ENCODE measurements at places on chromosomes 4 and X.

DNA sequence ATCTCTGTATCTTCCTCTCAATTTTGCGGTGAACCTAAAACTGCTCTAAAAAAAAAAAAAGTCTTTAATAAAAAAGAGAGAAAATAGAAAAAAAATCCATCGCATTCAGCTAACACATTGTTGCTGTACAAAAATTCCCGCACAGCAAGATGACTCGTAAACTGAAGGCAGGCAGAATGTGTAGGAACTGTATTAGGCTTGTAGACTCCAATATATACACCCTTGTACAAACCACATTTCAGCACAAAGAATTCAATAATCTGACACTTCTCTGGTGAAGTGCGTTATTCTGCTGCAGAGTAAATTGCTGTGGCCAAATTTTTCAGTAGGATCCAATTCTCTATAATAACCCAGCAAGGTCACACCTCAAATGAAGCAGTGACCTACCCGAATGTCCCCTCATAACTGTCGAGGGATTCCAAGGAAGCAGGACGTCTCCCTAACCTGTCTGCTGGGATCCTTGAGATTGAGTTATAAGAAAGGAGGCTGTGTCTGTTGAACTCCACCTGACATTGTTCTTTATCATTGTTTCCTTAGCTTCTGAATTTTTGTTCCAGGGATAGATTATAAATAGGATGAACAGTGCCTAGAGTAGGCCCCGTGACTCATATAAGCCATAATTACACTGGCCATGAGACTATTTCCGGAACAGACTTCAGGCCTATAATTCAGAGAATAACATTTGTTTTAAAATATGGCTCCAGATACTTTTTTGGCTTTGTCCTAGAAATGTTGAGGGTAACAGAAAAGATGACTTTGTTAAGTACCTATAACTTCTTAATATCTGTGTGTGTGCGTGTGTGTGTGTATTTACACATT is 348.3 kb downstream of the PCDH7 start:
- DNase-seq: no peak

DNA sequence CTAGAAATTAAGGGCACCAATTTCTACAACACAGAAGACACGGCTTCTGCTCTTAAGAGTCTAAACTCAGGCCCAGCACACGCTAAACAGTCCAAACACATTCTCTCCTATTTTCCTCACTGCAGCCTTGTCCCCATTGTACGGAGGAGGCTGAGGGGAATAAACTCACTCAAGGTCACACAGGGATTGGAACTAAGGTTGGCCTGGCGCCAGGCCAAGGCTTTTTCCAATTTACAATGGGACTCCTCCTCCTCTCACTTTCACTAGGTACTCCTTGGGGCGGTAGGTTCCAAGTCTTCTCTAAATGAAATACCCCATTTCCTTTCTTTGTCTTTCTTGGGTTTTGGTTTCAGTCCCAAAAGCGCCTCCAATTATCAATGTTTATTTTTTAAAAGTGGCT is 48.7 kb upstream of the CRMP1 start:
- no peak for DNase-seq

DNA sequence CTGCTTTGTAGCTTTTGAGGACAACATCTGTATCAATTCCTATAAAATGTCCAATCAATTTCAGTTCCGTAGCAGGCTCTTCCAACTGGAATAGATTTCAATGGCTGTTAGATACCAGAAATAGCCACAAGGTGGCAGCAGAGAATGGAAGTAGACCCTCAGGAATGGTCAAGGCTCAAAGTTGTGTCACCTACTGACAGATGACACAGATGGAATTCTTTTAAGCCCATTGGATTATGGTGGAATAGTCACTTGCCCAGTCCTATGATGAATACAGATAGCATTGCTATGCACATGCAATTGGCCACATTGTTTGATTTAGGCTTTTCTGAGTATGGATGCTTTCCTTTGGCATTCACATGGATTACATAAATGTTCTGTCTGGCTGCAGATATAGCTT is 130.4 kb upstream of the RADX start:
- DNase-seq: peak; percentile 40

GRCh38 chr4:6468376-6468775 is 4.0 kb downstream of the PPP2R2C start:
- DNase-seq: no peak

DNA sequence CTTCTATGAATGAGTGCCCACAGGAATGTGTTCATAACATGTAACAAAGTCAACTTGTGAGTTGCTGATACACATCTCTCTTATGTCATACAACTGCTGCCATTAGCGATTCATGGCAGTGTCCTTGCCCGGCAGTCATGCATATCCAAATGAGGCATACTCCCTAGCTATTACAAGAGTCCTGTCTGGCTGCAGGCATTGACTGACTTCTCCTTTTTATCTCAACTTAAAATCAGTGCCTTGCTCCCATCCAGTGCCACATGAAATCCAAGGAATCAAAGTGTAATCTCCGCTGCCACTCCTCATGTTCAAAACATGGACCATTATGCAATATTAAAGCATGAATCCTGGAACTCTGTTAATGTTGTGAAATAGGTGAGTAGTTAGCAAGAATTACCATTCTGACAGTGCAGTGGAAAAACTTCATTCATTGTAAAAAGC is 348.9 kb upstream of the FTHL17 start:
- DNase-seq: no peak

DNA sequence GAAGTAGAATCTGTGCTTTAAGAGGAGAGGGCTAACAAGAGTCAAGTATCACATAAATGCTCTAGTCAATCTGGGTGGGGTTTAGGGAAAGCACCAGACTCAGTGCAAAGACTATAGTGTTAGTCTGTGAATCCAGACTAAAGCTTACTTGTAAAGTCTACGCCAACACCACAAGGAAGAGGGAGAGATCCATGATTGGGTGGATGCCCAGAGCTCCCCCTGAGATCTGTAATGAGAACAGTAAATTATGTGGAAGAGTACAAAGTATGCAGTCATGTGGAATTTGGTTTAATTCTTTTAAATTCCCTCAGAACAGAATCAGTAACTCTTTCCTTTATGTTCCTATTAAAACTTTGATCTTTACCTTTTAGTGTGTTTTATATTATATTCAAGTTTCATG is 354.7 kb upstream of the SPANXN4 start:
- DNase-seq: no peak

DNA sequence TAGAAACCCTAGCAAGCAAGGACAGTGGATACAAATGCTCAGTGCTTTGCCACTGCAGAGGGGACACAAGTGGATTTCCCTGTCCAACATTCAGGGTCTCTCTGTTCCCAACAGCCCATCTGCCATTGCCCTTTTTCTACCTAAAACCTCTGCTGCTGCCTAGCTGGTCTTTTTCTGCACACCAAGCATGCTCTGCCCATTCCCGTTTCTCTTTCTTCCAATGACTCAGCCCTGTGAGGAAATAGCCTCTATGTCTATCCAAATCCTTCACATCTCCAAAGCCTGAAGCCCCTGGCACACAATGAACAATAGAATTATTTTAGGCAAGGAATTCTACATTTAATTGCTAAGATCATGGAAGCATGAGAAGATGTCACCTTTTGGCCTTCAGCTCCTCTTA is 5.7 kb upstream of the AMELX start:
- DNase-seq: no peak

DNA sequence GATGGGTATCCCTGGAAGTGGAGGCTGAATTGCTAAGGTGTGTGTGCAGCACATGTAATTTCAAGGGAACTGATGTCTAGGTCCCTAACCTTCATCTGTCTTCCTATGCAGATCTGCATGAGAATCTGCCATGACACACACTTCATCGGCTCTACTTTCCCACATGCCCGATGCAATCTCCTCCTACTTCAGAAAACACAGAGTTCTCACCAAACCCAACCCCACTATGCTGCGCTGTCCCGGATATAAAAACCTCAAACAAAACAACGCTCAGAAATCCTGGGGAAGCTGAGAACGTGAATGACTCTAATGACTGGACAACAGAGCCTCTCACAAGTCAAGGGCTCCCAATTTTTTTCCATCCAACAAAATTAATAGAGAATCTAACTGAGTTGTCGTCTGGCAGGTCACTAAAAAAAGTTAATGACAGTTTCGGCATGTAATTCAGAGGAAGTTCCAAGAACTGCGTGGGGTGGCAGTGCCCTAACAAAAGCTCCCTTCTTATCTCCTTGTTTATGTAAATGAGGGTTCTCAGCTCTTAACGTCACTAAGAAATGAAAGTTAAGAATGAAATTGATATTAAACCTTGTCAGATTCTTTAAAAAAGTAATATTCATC is 39.0 kb downstream of the STX18 start:
- peak; percentile 20 for DNase-seq

GRCh38 chr4:73451404-73451803 is 15.4 kb downstream of the AFP start:
- no peak for DNase-seq

DNA sequence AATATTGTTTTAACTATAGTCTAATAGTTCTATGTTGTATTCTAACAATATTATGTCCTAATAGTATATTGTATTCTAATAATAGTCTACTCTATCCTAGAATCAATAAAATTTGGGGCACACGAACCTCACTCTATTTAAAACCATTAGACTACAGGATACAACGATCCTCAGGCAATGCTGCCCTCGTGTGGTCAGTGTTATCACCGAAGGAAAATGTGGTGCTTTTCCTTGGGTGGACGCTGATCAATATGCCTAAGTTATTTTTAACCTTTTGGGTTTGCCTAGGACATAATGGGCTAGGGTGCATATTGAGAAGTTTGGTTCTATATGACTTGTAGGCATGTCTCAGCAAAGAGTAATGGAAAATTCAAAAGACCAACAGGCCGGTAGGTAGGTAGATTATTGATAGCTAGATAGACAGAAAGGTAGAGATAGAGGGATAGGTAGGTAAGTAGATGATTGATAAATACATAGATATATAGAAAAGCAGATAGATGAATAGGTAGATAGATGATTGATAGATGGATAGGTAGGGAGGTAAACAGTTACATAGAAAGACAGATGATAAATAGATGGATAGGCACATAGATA is 75.1 kb downstream of the PRKX start:
- DNase-seq: peak; percentile 18

DNA sequence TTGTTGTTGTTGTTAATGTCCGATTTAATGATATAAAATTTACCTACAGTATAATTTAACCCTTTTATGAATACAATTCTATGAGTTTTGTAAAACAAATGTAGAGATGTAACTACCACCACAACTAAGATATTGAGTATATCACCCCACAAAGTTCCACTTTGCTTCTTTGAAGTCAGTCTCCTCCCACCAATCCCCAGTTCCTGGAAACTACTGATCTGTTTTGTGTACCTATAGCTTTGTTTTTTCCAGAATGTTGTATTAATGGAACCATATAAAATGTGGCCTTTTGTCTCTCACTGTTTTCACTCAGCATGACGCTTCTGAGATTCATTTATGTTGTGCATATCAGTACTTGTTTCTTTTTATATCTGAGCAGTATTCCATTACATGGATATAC is 52.3 kb upstream of the FAM9C start:
- DNase-seq: no peak

DNA sequence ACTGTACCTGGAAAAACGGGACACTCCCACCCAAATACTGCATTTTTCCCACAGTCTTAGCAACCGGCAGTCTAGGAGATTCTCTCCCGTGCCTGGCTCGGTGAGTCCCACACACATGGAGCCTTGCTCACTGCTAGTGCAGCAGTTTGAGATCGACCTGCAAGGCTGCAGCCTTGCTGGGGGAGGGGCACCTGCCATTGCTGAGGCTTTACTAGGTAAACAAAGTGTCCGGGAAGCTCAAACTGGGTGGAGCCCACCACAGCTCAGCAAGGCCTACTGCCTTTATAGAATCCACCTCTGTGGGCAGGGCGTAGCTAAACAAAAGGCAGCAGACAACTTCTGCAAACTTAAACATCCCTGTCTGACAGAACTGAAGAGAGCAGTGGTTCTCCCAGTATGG is 205.2 kb downstream of the CHIC1 start:
- DNase-seq: no peak

DNA sequence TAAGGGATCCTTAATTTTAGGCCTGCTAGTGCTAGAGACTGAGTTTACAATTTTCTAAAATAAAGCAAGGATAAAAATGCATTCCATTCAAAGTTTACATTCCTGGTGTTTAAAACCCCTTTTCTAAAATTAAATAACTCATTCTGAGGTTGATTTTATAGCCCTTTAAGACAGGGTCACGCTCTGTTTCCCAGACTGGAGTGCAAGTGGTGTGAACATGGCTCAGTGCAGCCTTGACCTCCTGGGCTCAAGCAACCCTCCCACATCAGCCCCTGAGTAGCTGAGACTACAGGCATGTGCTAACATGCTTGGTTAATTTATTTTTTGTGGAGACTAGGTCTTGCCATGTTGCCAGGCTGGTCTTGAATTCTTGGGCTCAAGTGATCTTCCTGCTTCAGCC is 6.8 kb upstream of the CDKL2 start:
- no peak for DNase-seq

DNA sequence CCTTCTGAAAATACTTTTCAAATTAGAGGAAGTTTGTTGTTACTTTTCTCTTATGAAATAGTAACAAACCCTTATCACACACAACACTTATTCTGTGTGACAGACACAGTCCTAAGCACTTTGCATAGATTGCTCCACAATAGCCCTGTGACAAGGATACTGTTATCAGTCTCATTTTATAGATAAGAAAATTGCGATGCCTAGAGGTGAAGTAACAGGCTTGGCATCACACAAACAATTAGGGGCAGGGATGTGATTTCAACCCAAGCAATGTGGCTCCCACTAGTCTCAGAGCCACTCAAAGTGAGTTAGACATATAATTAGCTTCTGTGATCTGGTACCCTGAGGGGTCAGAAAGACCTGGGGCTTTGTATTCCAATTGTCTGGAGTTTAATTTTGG is 339.9 kb downstream of the FBXO8 start:
- DNase-seq: no peak

DNA sequence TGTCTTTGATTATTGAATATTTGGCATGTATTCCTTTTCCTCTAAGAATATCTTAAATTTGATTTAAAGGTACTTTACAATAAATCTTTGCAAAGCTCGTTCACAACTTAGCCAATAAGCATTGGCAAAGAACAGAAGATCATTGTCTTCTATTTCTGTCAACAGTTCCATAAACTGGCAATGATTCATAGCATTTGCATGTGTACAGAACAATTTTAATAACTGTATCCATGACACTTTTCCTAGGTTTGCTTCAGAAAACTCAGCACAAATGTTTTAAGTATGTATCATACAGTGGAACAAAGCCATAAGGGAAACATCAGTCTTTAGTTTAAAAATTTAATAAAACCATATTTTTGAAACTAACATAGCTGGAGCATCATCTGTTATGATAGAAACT is 462.7 kb upstream of the RPS6KA3 start:
- no peak for DNase-seq

GRCh38 chr4:684623-685327 is 4.2 kb downstream of the SLC49A3 start:
- DNase-seq: no peak

GRCh38 chrX:156008915-156009314 is 11.4 kb downstream of the IL9R start:
- DNase-seq: no peak

GRCh38 chr4:184406958-184407391 is 67.4 kb downstream of the IRF2 start:
- DNase-seq: no peak

Data from CD4-positive, alpha-beta T cell treated with Interleukin-6 at 100 ng/mL for 8 hours (primary cell).